ENCODE measurements at places on chromosomes 1 and 21.
A peak's percentile ranks its signal among the peaks of the same experiment; 100 is the strongest.

DNA sequence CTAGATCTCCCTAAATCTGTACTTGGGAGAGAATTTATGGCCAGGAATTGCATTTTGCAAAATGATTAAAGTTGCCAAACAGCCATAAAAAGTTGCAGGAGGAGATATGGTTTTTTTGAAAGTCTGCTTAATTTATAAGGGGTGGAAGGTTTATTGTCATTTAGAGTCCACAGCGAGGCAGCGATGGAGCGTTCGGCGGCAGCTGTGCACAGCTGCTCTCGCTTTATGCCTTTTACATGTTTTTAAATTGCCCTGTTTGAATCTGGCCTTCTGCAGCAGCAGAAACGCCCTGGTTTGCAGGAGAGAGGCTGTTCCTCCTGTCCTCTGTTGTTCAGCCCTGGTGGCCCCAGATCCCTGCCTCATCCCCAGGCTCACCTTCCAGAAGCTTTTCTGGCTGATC lies 144.9 kb upstream of the POU3F1 start:
- DNase-seq: no peak

- DNase-seq: no peak
Measured at GRCh38 chr21:45126204-45126626, 51.8 kb downstream of the ADARB1 start.

DNA sequence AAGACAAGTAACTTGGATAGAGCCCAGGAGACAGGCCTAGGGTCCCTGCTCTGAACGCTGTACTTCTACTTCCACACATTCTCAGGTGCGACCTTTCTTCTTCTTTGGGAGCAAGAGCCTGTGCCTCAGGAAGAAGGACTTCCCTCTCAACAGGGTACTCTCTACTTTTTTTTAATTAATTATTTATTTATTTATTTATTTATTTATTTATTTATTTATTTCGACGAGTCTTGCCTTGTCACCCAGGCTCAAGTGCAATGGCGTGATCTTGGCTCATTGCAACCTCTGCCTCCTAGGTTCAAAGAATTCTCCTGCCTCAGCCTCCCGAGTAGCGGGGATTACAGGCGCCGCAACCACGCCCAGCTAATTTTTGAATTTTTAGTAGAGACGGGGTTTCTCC lies 361.6 kb downstream of the FAM72C start:
- no peak for DNase-seq

DNA sequence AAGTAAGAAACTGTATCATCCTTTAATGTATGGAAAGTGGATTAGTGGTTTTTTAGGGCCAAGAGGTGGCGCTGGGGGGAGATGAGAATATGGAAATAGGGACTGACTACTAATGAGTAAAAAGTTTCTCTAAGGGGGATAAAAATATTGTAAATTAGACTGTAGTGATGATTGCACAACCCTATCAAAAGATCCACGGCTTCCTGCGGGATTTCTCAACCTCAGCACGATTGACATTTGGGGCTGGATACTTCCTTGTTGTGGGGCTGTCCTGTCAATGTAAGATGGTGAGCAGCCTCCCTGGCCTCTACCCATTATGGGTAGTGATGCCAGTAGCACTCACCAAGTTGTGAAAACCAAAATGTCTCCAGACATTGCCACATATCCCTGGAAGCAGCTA lies 36.0 kb upstream of the PRDM2 start:
- no peak for DNase-seq

DNA sequence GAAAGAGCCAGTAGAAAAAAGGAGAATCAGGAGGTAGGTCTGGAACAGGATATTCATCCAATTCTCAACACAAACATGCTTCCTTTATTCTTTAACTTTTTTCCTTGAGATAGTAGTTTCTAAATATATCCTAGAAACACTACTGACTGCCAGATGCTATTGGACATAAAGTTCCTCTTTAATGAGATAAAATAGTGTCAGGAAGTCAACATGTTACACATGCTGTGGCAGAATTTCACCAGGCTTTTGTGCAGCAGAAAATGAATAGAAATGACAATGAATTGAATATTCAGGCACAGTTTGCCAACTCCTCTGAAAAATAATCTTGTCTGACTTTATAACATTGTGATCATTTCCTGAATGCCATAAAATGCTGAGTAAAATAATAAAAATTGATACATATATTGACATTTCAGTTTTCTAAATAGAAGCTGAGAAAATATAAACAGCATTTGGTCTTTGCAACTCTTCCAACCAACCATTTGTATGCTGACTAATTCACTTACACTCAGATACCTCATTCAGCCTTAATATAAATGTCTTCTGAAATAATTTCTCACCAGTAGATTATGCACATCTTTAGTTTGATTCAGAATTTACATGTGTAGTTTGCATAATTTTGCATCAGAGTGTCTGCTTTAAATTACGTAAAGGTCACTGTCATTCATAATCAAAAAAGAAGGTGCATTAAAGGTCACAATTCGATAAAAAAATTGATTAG lies 486.1 kb upstream of the ADGRL2 start:
- DNase-seq: no peak

DNA sequence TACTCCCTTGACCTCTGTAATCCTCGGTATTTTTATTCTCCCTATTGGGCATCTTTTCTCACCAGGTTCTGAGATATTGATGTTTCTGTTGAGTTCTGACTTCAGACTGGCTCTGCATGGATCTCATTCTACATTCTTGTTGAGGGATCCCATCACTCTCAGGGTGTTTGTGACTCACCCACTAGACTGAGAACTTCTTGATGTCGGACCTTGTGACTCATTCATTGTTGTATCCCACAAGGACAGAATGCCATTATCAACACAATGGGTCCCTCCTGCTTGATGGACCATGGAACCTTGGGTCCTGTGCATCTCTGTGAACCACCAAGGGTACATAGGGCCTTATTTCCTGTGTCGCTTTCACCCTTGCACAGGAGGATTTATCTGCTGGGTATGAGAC lies 174.1 kb downstream of the PBX1 start:
- no peak for DNase-seq

GRCh38 chr1:153957744-153958110 lies 685 bp downstream of the CRTC2 start:
- no peak for DNase-seq

DNA sequence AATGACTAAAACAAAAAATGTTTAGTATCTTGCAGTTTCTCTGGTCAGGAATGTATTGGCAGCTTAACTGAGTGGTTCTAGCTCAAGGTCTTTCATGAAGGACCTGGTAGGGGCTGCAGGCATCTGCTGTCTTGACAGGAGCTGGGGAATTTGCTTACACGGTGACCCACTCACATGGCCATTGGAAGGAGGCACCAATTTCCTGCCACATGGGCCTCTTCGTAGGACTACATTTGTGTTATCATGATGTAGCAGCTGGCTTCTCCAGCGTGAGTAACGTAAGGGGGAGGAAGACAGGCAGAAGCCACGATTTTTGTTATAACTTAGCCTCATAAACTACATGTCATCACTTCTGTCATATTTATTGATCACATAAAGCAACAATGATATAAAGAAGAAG lies 376.3 kb downstream of the AMY1C start:
- no peak for DNase-seq

- DNase-seq: no peak
Measured at GRCh38 chr21:34946385-34946840, 102.7 kb downstream of the RUNX1 start.

DNA sequence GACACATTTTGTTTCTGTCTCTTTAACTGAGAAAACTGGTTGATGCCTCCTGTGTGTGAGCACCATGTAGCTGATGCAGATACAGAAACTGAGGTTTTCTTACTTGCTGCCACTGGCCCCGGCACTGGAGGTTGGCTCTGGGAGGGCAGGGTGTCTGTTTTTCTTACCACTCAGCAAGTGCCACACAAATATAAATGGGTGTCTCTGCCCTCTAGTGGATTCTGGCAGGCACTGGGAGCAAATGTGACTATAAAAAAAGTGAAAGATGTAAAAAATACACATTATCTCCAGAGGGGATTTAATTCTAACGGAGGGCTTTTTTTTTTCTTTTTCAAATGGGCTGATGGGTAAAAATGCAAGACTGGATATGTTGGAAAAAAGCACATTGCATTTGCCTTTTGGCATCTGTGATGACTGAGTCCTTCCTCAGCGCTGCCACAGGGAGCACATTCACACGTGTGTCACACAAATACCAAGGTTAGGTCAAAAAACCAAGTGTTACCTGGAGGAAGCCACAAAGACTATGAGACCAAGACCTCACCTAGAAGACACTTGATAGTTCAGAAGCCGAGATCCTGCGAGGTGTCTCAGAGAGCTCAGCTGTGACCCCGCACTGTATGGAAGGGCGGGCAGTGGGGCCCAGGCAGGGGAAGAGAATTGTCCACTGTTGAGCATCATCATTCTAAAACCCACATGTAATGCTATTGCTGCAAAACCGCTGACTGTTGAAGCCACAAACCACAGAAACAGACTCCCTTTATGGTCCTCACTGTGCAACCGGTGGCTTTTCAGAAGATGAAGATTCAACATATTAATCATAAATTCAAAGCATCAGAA lies 18.9 kb downstream of the PGBD2 start:
- peak; percentile 77 for DNase-seq

GRCh38 chr1:34885405-34886247 lies 26.1 kb upstream of the SMIM12 start:
- no peak for DNase-seq

DNA sequence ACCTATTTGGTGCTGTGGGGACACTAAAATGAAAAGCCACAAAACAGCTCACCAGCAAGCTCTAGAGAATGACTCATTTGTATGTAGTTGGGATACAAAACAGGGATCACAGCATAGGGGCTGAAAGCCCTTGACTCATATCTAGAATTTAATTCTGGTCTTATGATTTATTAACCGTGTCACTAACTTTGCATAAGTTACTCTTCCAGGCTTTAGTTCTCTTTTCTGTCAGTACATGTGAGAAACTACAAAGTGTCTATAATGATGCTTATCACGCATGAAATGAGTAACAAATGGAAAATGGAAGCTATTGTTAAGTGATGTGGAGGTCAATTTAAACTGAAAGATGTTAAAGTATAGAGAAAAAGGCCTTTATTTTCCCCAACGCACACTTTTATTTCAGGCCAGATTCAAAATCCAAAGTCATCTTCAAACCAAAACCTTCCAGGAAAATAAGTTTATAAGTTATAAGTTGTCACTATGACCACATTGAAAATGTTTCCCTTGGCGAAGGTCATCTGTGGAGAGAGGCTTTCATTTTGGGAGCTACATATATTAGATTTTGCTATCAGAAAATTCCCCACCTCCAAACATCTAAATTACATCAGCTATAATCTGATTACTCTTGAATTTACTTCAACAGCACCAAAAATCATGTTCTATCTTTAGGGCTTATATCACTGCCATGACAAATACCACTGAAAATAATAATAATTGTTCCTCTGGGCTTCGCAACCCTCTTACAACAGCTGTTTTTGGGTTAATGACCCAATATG lies 430.5 kb downstream of the MRPL39 start:
- no peak for DNase-seq

- peak; percentile 35 for DNase-seq
Measured at GRCh38 chr1:6842301-6842700, 57.0 kb downstream of the CAMTA1 start.

DNA sequence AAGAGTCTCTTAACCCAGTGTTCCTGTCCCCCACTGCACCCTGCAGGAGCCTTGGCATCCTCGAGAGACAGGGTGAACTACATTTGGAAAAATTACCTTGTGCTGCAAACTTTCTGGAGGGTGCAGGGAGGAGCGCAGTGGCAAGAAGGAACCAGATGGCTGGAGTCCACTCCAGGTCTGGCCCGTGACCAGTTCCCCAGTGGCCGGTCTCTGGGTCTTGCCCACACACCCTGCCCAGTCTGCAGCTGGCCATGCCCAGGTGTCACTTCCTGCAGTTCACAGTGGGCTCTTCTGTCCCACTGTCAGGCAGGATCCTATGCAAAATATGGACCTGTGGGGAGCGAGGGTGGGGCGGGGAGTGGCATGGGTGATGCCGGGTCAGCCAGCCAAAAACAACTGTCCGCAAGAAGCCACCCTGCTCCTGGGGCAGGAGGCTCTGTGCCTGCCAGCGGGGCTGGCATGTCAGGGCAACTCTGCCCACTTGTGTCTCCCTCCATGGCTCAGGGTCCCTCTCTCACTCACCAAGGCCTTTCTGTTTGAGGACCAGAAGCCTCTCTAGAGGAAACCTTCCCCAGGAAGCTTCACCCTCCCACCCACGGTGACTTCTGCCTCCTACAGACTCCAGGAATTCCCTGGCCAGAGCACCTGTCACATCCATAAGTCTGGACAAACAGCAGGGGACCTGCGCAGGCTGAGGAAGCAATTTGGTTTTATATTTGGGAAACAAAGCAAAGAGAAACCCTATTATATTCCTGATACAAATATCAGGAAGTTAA lies 55.6 kb downstream of the KIF21B start:
- no peak for DNase-seq

DNA sequence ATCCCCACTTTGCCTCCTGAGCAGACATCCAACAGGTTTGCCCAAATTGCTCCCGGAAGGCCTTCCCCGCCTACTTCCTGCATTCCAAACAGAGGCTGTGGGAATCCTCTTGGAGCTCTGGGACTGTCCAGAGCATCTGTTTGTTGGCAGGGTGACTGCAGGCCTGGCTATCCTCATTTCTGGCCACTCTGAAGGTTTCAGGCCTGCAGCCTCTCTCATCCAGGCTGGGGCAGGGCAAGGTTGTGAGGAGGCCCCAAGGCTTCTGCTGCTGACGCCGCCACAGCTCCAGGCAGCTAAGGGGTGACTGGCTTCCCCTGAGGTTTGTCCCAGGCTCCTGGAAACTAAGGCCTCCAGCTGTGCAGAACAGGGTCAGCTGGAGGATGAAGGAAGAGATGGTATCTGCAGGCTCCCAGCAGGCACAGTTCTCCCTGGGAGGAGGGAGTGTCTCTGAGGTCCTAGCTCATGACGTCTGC lies 11.3 kb downstream of the CDK18 start:
- no peak for DNase-seq

- DNase-seq: no peak
Measured at GRCh38 chr1:39173995-39174380, 30.5 kb upstream of the MACF1 start.

DNA sequence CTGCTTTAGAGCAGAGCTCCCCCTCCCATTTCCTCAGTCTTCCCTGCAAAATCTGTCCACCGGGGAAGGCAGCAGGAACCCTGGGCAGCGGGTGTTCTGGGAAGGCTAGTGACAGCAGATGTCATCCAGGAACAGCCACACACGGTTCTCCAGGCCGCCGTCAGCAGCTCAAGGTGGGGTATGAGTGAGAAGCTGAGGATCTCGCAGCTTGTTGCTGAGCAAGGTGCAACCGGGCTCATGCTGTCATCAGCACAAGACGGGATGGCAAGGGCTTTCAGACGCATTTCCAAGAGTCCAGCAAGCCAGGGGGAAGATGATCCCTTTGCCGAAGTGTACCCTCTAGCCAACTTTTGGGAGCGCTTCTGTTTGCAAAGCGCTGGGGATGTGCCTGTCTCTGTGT lies 23.0 kb upstream of the SPSB1 start:
- DNase-seq: no peak

DNA sequence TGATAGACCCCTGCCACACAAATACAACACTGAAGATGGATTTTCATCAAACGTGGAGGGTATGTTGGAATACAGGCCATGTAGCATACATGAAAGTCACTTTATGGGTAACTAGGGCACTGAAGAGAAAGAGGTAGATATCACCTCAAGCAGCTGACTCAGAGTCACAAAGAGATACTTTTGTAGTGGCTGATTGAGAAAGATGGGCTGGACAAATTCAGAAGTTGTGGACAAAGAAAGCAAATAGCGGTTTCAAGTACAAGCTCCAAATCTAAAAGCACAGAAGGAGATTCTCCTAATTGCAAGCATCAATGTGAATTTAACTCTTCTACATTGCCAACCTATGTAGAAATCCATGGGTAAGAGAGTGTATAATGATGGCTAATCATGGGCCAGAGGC lies 35.0 kb upstream of the RGS18 start:
- no peak for DNase-seq

- no peak for DNase-seq
Measured at GRCh38 chr1:81738875-81739274, 61.9 kb upstream of the ADGRL2 start.

- no peak for DNase-seq
Measured at GRCh38 chr1:173205146-173206051, 1.7 kb downstream of the TNFSF4 start.
